Activated CD8-positive, alpha-beta memory T cell treated with anti-CD3 and anti-CD28 coated beads for 1 hour (primary cell): ENCODE measurements at places on chromosomes 3 and 15.

DNA sequence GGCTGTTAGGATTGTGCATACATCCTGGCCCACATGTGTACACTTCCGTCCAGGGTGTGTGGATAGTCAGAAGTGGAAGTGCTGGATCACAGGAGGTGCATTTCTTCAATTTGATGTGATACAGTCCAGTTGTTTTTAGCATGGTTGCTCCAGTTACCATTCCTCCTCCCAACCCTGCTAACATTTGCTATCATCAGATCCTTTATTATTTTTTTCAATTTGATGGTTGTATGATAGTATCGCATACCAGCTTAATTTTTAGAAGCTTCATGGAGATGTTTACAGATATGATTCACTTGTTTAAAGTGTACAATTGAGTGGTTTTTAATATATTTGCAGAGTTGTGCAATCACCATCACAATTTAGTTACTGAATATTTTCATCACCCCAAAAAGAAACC is 202.7 kb downstream of the ITPR1 start:
- no peak for DNase-seq

GRCh38 chr3:196949750-196950149 is 7.4 kb upstream of the NCBP2 start:
- no peak for DNase-seq

GRCh38 chr3:157499342-157499963 is 3.8 kb downstream of the VEPH1 start:
- DNase-seq, result no peak

DNA sequence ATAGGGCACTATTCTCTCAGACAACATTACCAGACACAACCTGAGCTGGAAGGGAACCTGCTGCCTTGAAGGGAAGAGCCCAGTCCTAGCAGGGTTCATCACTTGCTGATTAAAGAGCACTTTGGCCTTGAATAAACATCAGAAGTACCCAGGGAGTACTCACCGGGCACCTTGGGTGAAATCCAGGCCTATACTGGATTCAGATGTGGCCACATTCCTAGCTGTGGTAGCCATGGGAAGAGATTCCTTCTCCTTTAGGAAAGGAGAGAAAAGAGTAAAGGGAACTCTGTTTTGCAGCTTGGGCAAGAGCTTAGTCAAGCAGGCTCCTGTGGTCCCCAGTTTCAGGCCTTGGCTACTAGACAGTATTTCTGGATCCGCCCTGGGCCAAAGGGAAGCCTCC is 195.0 kb downstream of the SPATA16 start:
- no peak for DNase-seq

DNA sequence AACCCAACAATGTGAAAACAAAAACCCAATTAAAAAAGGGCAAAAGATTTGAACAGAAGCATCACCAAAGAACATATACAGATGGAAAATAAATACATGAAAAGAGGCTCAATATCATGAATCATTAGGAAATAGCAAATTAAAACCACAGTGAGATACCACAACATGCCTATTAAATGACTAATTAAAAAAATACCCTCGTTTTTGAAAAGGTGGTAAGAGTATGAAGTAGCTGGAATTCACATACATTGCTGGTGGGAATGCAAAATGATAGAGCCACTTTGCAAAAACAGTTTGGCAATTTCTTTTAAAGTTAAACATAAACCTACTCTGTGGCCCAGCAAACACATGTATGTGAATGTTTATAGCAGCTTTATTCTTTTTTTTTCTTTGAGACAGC is 75.8 kb downstream of the B3GNT5 start:
- DNase-seq, result no peak

- DNase-seq, result no peak
These were observed 33.3 kb upstream of the VPS33B start for GRCh38 chr15:91055548-91056331.

DNA sequence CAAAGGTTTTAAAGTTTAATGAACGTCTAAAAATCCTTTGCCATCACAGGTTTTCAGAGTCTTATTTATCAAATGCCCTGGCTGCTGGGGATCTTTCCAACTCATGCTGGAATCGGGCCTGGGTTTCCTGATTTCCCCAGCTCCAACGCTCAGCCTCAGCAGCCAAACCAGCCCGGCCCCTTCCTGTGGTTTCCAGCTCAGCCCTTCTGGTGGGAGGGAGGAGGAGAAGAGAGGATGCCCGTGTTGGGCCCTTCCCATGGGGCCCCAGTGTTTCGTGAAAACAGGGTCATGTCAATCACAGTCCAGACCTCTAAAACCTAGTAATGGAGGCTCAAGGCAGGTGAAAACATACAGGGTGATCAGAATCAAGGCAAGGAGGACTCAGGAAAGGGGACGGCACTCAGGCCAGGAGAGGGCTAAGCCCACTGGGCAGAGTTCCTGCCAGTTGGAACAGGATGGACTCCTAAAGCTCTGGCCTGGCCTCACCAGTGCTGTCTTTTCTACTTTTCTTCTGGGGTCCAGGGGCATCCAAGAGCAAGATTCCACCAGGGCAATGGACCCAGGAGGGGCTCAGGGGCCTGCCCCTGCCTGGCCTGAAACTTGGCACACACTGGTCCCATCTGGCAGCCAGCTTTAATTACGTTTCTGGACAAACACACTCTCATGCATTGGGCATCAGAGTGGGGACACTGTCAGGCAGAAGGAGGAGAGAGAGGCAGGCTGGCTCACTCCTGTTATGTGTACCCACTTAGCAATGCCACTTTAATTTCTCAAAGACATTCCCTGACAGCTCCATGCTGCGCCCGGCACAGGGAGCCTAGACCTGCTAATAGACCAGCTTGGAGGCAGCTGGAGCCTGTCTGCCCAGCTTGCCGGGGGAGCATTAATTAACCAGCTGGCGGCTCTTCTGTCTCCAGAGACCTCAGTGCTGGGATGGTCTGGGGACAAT is 194.6 kb downstream of the FAM43A start:
- no peak for DNase-seq

DNA sequence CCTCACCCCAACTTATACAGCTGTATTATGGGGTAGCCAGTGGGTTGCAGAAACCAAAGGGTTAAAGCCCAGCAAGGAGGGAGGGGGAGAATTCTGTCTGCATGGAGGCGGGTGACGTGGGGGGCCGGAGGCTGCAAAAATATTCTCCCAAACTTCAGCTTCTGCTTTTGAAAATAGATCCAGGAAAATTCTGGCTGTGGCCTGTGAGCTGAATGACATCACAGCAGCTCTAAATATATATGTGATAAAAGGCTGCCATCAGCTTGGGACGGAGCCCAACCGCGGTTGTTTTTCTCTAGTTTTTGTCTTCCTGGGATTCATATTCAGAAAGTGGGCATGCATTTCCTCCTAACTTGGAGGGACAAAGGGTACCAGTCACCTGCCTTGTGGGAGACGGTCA is 27.6 kb downstream of the MAPKAPK3 start:
- no peak for DNase-seq

DNA sequence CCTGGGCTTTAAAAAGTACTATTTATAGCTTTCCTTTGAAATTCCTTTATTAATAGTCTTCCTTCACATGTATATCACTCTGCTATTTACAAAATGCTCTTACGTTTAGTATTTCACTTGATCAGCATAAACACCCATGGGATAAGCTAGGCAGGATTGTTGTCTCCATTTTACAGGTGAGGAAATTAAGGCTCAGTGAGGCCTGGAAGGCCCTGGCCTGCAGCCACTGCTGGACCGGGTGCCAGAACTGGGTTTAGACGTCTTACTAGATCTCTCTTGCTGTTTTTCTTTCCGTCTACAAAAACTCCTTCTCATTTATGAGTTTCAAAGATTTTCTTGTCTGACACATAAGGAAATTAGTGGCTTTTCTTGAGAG is 236.4 kb downstream of the LPP start:
- no peak for DNase-seq

DNA sequence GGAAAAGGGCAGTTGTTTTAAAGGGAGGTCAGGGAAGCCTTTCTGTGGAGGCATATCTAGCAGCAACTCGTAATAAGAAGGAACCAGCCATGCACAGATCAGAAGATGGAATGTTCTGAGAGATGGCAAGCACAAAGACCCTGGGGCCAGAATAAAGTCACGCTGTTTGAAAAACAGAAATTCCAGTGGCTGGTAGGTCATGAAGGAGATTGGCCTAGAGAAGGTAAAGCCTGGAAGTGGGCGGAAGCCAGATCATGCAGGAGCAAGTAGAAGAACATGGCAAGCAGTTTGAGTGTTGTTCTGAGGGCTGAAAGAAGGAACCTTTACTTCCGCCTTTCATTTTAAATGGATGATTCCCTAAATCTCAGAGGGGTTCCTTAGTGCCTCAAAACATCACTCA is 208.1 kb upstream of the PPP2R3A start:
- DNase-seq, result no peak

- DNase-seq, result no peak
These were observed 26.2 kb upstream of the ARL8B start for GRCh38 chr3:5095886-5096285.

DNA sequence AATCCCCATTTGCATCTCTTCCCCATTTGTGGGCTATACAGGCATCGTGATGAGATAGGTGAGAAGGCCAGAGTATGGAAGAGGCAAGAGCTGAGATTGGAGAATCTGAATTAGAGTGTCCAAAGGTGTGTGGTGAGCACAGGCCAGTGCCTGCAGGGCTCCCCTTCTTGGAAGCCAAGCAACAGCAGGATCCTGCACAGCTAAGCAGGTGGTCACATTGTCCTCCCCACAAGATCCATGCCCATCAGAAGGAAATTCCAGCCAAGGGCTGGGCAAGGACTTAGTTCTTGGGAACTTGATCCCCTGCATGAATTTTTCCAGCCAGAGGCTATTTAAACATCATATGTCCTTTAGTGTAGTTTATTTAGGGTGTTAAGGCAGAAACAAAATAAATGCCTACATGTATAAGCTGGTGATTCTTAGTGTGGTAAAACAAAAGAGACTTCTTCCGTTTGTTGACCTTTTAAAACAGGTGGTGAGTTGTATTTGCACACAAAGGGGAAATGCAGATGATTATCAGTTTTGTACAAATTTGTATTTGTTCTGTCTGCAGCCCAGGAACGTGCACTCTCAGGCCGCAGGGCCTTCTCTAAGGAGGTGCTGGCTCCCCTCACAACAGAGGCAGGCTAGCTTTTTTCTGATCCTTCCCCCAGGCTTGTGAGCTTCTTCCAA is 110.2 kb downstream of the PLCL2 start:
- no peak for DNase-seq
